ENCODE measurements at places on chromosomes 12 and 14. TPM values are rescaled to one million over a fixed set of nuclear protein-coding genes. Genes with fewer than 3 reads are reported as not detected.

DNA sequence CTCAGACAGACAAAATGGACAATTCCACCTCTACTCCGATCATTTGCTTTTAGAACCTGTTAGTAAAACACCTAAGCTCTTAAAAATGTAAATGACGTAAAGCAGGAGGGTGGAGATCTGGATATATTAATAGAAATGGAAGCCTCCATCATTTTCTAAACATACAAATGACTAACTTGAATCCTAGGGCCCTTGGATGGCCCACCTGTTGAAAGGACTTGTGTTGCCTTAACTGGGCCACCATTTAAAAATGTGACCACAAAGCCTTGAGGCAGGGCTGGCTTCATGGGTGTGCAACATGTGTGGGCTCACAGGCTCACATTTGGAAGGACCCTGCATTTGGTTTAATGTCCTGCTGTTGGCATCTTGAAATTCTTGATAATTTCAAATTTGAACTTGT lies 131.5 kb upstream of the PRMT8 start:
- H3K36me3 ChIP-seq, result no peaks in the 10 kb centered on the region
- DNase-seq, result no peak
- H3K4me1 ChIP-seq, result no peaks in the 10 kb centered on the region
- no peak overlapping the region for H3K27ac ChIP-seq
- H3K27me3 ChIP-seq, result peaks cover 20% of the 10 kb centered on the region

DNA sequence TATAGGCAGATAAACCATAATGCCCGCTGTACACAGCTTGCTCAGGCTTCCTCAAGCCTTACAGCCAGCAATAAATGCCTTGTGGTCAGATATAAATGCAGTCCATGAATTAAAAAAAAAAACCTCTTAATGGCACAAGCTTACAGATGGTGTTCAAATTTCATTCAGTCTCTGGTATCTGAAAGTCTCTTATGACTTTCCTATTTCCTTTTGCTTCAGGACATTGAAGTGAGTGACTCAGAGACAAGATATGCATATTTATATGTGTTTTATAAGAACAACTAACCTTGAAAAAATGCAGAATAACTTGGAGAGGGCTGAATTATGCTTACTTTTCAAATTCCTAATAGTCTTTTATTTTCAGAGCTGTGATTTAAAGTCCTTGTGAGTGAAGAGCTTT lies 426.9 kb upstream of the MIS18BP1 start:
- no peak for DNase-seq
- no peak overlapping the region for H3K4me3 ChIP-seq
- no peaks in the 10 kb centered on the region for H3K36me3 ChIP-seq
- H3K27ac ChIP-seq, result no peak overlapping the region

- no peaks in the 10 kb centered on the region for H3K36me3 ChIP-seq
- no peak overlapping the region for H3K4me3 ChIP-seq
- peaks cover 28% of the 10 kb centered on the region for H3K4me1 ChIP-seq
- DNase-seq, result peak; percentile 73
- H3K27me3 ChIP-seq, result no peaks in the 10 kb centered on the region
Measured at GRCh38 chr12:75913502-75914351, 117.8 kb downstream of the PHLDA1 start.

Gene MAP1LC3B2
- 1.2 TPM for total RNA-seq

Gene SLC39A9
- 40.3 TPM for total RNA-seq

- DNase-seq, result no peak
Measured at GRCh38 chr14:102503641-102504327, 5.8 kb downstream of the ANKRD9 start.

DNA sequence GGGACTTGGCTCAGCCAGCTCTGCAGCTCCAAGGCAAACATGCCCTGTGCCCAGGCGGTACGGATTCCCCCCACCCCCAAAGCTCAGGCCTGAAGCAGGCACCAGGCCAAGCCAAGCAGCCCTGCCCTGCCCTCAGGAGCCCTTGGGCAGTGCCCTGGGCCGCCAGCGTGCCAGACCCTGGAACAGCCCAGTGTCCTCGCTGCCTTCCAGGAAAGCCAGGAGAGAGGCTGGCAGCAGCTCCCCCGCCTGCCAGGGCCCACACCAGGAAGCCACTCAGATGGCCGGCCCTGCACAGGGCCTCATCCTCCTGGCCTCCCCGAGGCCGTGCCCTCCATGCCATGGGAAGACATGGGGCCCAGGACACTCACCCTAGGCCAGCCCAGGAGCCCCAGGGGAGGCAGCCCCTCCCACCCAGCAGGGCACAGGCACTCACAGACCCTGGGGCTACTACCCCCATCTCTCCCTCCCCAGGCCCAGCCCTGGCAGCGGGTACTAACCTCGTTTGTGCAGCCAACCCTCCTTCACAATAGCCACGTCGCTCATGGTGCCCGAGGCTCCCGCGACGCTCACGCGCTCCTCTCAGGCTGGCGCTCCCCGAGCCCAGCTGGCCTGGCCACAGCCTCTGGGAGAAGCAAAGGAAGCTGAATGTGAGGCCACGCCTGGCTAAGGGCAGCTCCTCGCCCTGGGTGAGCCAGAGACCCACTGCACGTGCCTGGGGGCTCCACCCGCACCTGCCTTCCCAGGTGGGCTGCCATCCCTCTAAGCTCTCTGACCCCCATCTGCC lies 3.3 kb downstream of the AKT1 start:
- peaks cover 35% of the 10 kb centered on the region for H3K4me1 ChIP-seq
- no peaks in the 10 kb centered on the region for H3K36me3 ChIP-seq
- DNase-seq, result no peak
- no peak overlapping the region for H3K27ac ChIP-seq

DNA sequence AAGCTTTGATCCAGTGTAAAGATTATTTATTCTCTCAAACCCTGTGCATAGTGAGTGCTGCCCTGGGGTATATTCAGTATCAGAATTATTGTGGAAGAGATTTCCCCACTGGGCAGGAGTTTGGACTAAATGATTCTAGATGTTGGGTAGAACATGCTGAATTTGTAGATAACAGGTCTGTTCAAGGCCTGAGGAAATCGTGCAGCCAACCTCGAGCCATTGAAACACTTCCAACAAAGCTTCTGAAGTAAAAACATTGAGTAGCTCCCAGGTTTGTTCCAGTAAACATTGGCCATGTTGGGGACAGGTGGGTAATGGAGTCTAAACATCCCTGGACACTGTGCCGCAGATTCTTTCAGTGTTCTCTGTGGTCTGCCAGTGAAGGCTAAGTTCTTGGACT lies 87.5 kb downstream of the LLPH start:
- DNase-seq, result no peak
- H3K36me3 ChIP-seq, result no peaks in the 10 kb centered on the region
- peaks cover 3% of the 10 kb centered on the region for H3K4me1 ChIP-seq
- H3K4me3 ChIP-seq, result no peak overlapping the region
- H3K27ac ChIP-seq, result no peak overlapping the region
- peaks cover 6% of the 10 kb centered on the region for H3K27me3 ChIP-seq

DNA sequence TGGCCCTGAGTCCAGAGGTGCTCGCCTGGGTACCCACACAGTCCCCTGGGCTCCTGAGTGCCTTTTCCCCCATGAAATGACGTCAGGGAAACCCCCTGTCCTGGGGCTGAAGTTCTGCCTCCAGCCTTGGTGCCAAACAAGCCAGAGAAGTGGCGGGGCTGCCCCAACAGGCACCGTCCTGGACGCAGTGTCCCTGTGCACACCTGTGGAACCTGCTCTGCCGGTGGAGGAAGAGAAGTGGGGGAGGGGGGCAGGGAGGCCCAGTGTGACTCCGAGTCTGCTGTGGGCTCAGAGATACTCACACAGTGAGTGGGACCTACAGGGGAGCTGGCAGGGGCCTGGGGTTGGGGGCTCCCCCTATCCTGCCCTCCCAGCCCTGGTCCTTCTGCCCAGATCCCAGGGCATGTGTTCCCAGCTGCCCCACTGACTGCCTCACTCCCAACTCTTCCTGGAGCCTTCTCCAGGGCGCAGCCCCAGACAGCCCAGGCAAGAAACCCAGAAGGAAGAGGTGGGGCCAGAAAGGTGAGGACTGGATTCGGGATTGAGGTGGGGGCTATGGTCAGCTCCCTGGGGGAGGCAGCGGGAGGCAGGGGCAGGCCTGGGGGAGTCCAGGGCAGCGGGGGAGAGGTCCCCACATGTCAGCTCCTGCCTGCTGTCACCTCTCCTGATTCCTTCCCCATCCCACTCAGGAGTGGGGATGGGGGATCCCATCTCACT lies 24.7 kb downstream of the CCDC85C start:
- no peaks in the 10 kb centered on the region for H3K36me3 ChIP-seq
- H3K27me3 ChIP-seq, result no peaks in the 10 kb centered on the region
- DNase-seq, result no peak
- no peak overlapping the region for H3K4me3 ChIP-seq

Gene APAF1
- 20.8 TPM for total RNA-seq

Gene RIPK3
- total RNA-seq, result 11.0 TPM

Gene ATP2A2
- total RNA-seq, result 152 TPM

Gene CAPZA3
- not detected for total RNA-seq

DNA sequence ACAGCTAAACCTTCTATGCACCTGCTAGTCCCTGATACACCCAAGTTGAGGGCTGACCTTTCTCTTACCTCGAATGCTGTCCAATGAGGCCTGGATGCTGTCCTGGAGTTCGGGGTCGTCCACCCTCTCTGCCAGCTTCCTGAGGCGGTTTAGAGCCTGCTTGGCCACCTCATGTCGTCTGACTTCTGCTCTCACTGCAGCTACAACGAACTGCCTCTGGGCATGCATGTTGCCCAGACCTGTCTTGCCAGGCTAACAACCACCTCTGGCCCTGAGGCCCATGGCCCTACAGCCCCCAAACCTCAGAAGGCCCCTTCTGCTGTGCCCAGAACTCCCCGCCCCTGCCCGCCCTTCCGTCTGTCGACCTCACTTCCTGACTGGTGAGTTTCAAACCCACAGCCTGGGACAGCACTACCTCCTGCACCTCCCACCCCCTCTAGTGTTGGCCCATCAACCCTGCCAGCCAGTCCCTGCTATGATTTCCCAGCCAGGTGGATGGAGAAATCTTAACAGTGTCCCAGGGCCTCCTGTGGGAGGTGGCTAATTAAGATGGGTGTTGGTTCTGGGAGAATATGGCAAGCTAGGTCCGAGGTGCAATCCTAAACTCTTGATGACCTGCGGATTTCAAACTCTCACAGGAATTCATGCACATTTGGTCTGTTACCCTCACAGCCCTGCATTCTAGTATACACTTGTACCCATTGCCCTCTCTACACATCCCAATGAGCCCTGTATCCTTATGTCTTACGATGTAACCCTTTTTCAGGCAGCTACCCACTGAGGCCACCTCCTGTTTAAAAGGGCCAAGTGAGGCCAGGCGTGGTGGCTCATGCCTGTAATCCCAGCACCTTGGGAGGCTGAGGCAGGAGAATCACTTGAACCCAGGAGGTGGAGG lies 2.7 kb upstream of the TSPAN31 start:
- H3K27me3 ChIP-seq, result no peaks in the 10 kb centered on the region
- H3K27ac ChIP-seq, result peak overlapping the region; percentile 94
- DNase-seq, result peak; percentile 91
- H3K4me3 ChIP-seq, result peak overlapping the region; percentile 98

DNA sequence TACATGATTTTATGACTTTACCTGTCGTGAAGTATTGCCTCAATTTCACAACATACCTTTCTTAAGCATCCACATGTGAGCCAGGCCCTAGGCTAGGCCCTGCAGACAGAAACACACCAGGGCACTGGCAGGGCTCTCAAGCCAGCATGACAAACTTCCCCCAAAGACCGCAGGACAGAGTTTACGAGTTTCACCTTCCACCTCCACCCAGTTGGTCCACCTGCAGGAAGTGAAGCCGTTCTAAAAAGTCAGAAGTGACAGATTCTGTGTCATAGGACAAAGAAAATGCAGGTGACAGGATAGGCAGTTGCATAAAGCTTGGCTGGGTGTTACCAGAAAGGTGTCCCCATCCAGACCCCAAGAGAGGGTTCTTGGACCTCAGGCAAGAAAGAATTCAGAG lies 382.3 kb downstream of the PCNX1 start:
- no peak overlapping the region for H3K4me3 ChIP-seq
- peak; percentile 36 for DNase-seq
- H3K4me1 ChIP-seq, result peaks cover 17% of the 10 kb centered on the region
- no peaks in the 10 kb centered on the region for H3K27me3 ChIP-seq
- peak overlapping the region; percentile 30 for H3K27ac ChIP-seq
- H3K36me3 ChIP-seq, result no peaks in the 10 kb centered on the region

DNA sequence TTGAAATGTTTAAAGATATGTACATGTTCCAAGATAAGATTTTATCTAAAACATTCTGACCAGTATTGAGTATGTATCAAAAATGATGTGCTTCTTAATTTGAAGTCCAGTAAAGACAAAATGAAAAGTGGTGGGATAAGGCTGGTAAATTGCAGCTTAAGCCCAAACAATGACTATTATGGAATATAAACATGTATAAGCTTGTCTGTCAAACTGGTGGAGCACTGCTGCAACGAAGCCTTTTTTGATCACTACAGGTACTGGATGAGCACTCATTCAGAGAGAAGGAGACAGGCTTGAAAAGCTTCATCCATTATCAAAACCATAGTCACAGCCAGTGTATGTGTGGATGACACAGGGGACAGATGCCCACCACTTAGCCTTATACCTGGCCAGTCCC lies 138.4 kb downstream of the ATP23 start:
- peaks cover 8% of the 10 kb centered on the region for H3K27me3 ChIP-seq
- H3K4me3 ChIP-seq, result no peak overlapping the region
- H3K36me3 ChIP-seq, result no peaks in the 10 kb centered on the region
- H3K27ac ChIP-seq, result no peak overlapping the region
- no peaks in the 10 kb centered on the region for H3K4me1 ChIP-seq

- no peaks in the 10 kb centered on the region for H3K4me1 ChIP-seq
- peaks cover 5% of the 10 kb centered on the region for H3K27me3 ChIP-seq
- no peaks in the 10 kb centered on the region for H3K36me3 ChIP-seq
- no peak for DNase-seq
Measured at GRCh38 chr12:124208489-124208888, 86.4 kb upstream of the RFLNA start.

Gene TEAD4
- 3.2 TPM for total RNA-seq

- no peak for DNase-seq
- H3K27ac ChIP-seq, result no peak overlapping the region
- no peak overlapping the region for H3K4me3 ChIP-seq
- H3K27me3 ChIP-seq, result peaks cover 3% of the 10 kb centered on the region
- H3K4me1 ChIP-seq, result no peaks in the 10 kb centered on the region
- no peaks in the 10 kb centered on the region for H3K36me3 ChIP-seq
Measured at GRCh38 chr12:93229494-93230325, 148.0 kb upstream of the NUDT4 start.

Gene TAS2R8
- not detected for total RNA-seq

DNA sequence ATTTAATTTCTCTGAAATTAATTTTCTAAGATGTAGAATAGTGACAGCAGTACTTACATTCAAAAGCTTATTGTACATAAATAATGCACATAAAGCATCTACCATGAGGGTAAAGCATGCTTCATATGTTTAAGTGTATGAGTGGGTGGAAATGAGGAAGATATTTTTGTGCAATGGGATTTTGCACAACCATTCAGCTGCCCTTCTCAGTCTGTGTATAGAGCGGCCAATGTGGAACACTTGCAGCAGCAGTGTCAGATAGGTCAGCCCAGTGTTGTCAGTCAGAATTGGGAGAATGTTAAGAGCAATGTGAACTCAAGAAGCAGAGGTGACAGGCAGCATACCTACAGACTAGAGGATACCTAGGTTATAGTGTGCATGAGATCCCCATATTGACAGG lies 72.5 kb upstream of the ATP2B1 start:
- H3K36me3 ChIP-seq, result peaks cover 7% of the 10 kb centered on the region
- H3K4me1 ChIP-seq, result no peaks in the 10 kb centered on the region
- no peak overlapping the region for H3K27ac ChIP-seq
- no peak for DNase-seq
- no peak overlapping the region for H3K4me3 ChIP-seq

Gene GARIN6
- total RNA-seq, result not detected

GRCh38 chr12:101592921-101593320 lies 1.9 kb upstream of the MYBPC1 start:
- no peak overlapping the region for H3K27ac ChIP-seq
- H3K4me3 ChIP-seq, result no peak overlapping the region
- no peaks in the 10 kb centered on the region for H3K27me3 ChIP-seq
- H3K4me1 ChIP-seq, result no peaks in the 10 kb centered on the region
- no peak for DNase-seq
